ENCODE measurements at places on chromosomes 13 and 19.

- DNase-seq, result no peak
Observed at GRCh38 chr13:50026788-50027473, 11.7 kb downstream of the KCNRG start.

- no peak for DNase-seq
Observed at GRCh38 chr19:1975162-1975480, 34.1 kb downstream of the CSNK1G2 start.

- no peak for DNase-seq
Observed at GRCh38 chr13:96273196-96273595, 183.3 kb downstream of the HS6ST3 start.

GRCh38 chr13:109846185-109846584 lies 59.8 kb upstream of the IRS2 start:
- no peak for DNase-seq

- DNase-seq, result no peak
Observed at GRCh38 chr13:109569958-109570711, 216.2 kb downstream of the IRS2 start.

DNA sequence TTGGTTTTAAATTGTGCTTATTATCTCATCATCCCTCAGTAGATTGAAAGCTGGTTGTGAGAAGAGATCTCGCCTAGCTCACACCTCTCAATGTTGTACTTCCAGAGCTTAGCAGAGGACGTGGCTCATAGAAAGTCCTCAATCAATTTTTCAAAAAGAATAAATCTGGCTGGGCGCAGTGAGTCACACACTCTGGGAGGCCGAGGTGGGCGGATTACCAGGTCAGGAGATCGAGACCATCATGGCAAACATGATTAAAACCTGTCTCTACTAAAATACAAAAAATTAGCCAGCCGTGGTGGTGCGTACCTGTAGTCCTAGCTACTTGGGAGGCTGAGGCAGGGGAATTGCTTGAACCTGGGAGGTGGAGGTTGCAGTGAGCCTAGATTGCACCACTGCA lies 4.7 kb upstream of the ASF1B start:
- no peak for DNase-seq

DNA sequence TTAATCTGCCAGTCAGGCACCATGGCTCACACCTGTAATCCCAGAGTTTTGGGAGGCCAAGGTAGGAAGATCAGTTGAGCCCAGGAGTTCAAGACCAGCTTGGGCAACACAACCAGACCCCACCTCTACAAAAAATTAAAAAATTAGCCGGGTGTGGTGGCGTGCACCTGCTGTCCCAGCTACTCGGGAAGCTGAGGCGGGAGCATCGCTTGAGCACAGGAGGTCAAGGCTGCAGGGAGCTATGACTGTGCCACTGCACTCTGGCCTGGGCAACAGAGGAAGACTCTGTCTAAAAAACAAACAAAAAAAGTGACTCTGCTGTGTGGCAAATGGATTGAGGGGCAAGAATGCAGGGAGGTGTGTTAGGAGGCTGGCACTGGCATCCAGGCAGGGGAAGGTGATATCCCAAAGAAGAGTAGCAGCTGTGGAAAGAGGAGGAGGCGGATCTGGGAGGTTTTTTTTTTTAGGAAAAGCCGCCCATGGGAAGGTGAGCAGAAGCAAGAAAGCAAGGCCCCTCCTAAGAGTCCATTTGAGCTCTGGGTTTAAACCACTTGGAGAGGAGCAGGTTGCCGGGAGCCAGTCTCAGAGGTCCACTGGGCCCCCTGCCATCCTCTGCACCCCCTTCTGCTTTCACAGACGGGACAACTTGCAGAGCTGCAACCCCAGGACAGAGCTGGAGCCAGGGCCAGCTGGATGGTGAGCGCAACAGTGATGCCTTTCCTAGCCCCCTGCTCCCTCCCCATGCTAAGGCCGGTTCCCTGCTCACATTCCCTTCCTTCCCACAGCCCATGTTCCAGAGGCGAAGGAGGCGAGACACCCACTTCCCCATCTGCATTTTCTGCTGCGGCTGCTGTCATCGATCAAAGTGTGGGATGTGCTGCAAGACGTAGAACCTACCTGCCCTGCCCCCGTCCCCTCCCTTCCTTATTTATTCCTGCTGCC lies 2.1 kb downstream of the HAMP start:
- DNase-seq, result no peak

DNA sequence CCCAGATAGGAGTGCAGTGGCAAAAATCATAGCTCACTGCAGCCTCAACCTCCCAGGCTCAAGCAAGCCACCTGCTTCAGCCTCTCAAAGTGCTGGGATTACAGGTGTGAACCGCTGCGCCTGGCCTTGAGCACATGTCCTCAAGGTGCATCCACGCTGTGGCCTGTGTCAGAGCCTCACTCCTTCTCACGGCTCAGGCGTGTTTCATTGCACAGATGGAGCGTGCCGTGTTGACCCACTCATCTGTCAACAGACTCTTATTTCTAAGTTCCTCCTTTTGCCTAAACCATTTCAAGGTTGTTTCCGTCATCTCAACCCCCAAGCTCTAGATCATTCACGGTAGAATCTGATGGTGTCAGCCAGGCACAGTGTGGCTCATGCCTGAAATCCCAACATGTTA lies 28.2 kb downstream of the ATP8B3 start:
- no peak for DNase-seq
